GM12878 (cell line): ENCODE measurements at places on chromosomes 11 and 22.

DNA sequence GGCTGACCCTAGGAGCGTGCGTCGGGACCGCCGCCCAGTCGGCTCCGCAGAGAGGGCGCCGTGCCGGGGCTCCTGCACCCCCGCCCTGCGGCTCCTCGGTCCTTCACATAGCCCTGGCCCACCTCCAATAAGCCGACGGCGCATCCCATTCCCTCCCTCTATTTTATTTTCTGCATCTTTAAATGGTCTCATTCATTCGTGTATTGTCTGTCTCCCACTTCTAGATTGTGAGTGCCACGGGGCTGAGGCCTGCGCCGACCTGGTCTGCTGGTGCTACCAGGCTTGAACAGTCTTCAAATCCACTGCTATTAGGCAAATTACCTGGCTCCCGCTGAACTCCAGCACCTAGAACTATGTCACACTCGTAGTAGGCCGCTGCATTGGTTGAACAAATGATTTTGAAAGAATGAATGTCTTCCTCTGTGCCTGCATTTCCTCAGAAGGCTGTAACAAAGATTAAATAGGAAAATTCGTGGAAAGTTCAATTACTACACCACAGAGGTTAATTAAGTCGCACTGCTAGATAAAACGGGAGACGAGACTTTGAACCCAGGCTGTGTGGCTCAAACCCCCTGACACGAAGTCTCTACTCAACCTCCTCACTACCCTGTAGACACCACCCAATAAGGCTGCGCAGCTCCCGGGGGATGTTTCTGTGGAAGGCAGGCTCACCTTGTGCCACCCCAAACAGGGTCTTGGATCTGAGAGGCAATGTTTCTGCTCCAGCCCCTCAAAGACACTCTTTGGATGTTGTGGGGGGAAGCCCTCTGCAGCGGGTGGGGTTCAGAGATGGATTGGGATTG, 1.2 kb upstream of the PPP1R14B start:
- no peak for DNase-seq

GRCh38 chr22:24115247-24116207, 65.8 kb upstream of the SUSD2 start:
- no peak for DNase-seq

DNA sequence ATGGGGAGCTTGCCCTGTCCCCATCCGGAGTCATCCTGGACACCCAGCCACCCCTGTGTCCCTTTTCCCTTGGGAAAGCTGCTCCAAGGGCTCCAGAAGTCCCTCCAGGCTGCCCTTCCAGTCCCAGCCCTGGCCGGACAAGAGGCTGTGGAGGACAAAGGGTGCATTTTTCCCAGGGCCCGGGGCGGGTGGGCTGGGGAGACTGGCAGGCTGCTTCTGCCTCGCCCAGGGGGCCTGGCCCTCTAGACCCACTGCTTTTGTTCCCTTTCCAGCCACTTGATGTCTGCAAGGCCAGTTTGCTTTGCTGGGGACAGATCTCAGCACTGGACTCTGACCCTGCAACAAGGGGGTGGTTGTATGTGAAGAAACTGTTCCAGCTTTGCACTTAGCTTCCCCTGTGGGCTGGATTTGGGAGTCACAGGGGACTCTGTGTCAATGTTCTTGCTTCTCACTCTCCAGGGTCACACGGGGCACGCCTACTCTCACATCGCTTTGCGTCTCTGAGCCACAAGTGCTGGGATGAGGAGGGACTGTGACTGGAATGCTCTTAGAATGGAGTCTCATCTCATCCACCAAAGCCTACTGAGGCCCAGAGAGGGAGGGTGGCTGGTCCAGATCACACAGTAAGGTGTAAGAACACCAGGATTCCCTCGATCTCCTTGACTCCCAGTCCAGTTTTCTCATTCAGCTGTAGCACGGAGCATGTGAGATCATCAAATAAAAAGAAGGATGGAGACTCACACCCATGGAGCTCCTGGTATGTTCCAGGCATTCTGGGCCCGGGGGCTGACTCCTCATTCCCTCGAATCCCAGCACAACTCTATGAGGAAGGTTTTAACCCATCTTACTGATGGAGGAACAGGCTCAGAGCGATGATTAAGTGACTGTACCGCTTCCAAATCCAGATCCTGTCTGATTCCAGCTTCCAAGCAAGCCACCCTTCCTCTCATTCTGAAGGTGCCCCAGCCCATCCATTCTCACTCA, 59.9 kb downstream of the FBXO7 start:
- DNase-seq, result no peak

DNA sequence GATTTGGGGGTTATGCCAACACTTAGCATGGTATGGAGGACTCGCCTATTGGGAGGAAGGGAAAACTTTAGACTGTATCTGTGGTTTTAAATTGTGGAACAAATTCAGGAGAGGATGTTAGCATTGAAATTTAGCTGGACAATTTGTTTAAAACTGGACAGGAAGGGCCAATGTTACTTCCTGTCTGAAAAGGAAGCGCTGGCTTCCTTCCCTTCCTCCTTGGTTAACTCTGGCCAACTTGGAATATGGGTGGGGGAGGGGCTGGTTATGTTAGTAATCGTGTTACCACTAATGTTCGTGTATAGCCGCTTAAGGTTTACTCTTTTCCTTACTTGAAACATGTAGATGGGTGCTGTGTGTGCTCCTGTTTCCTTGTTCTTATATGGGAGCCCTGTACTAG, 13.9 kb downstream of the CTNND1 start:
- no peak for DNase-seq

- DNase-seq, result no peak
Observed at GRCh38 chr22:17919276-17920144, 104.9 kb downstream of the MICAL3 start.

- DNase-seq, result no peak
Observed at GRCh38 chr11:61437496-61437895, 7.6 kb downstream of the SDHAF2 start.

- peak; percentile 25 for DNase-seq
Observed at GRCh38 chr22:40817737-40818136, 1.4 kb downstream of the SLC25A17 start.

DNA sequence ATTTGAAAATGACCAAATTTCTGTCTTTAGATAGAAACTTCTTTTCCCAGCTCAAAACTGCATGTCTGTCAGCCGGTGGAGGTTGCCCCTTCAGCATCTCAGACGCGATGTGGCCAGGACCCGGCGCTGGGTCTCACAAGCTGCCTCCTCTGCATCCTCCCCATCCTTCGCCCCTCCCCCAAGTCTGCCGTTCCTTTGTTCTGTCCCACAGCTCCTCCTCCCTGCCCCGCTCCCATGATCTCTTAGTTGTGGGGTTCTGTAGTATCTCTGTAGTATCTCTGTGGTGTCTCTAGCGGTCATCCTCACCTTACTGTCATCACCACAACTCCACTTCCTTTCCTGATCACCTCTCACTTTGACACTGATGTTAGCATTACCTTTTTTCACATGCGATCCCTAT, 49.9 kb downstream of the TRAF6 start:
- DNase-seq, result no peak

GRCh38 chr22:32331236-32331917, 26.3 kb upstream of the RFPL3 start:
- no peak for DNase-seq

- DNase-seq, result no peak
Observed at GRCh38 chr11:115645631-115646317, 141.6 kb upstream of the CADM1 start.

DNA sequence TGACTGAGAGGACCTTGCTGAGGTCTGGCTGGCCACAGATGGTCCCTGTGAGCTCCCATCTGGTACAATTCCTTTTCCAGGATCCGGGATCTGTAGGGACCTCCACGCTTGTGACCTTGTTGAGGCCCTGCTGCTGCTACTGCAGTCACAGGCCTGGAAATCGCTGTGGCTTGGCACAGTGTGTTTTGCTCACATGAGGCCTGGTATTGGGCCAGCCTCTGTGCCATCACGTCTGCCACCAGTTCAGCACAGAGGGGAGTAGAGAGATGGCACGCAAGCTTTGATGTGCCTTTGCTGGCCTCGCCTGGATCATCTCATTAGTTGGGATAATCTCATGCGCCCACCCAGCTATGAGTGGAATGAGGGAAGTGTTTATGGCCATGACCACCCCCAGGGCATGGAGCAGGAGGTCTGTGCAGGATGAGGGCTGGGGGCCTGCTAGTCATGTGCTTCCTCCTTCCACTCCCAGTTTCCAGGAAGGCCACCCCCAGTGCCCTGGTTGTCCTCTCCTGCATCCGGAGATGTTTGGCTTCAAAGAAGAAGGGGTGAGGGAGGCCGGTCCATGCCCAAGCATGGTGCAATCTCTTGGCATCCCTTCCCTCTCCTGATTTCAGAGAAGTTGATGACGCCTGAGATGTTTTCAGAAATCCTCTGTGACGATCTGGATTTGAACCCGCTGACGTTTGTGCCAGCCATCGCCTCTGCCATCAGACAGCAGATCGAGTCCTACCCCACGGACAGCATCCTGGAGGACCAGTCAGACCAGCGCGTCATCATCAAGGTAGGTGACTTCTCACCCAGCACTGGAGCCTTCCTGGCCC, 22.4 kb downstream of the DERL3 start:
- no peak for DNase-seq

DNA sequence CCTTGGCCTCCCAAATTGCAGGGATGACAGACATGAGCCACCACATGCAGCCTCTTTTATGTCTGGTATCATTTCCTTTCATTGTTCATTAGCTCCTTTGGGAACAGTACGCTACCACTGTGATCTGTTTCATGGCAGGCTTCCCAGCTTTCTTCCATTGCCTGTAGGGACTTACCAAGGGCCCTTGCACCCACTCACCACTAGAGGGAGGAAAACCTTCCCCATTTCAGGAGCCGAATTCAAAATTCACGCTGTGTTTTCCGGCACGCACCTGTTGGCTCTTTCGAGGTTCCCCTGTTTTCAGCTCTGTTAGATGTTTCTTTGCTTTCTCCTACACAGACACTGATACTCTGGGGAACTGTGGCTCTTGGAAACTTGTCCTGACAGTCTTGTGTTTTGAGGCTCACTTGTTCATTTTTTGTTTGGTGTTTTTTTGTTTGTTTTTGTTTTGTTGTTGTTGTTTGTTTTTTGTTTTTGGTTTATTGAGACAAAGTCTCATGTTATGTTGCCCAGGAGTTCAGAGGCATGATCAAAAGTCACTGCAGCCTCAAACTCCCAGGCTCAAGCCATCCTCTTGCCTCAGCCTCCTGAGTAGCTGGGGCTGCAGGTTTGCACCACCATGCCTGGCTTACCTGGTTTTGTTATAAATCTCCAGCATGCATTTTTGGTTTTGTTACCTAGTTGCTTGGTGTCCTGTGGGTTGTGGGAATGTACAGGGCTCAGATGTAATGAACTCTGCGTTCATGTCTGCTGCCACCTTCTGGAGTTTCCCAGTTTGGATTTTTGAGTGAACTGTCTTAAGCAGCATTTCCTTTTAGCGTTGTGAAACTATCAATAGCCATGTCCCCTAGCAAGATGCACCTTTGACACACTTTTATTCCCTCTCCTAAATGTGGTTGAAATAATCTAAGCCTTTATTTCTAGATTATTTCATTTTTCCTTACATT, 2.3 kb downstream of the KRTAP5-11 start:
- DNase-seq, result no peak

GRCh38 chr11:8099291-8099899, 18.4 kb downstream of the TUB start:
- DNase-seq, result no peak

- DNase-seq, result no peak
Observed at GRCh38 chr22:40202225-40202944, 24.7 kb downstream of the TNRC6B start.

DNA sequence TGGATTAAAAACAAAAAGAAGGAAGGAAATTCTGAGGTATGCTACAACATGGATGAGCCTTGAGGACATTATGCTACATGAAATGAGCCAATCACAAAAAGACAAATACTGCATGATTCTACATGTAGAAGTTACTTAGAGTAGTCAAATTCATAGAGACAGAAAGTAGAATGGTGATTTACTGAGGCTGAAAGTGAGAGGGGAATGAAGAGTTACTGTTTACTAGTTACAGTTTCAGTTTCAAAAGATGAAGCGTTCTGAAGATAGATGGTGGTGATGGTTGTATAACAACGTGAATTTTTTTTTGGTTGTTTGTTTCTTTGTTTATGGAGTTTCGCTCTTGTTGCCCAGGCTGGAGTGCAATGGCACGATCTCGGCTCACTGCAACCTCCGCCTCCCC, 9.5 kb downstream of the OR5P2 start:
- DNase-seq, result no peak

GRCh38 chr11:65473278-65473860, 25.5 kb upstream of the MALAT1 start:
- DNase-seq, result no peak

DNA sequence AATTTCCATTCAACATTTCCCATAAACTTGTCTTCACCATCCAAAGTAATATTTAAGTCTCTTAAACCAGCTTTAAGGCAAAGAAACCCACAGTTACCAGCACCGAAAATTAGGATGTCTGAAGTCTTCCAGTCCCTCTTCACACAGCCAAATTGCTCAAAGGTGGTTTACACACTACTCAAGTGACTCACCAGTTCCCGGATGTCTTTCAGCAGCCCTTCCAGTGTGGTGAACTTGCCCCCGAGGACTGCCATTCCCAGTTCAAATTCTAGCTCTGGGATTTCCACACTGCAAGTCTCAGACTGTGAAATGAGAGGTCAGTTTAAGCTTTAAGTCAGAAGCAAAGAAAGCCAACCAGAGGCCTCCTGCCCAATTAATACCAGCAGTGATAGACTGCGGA, 5.1 kb downstream of the ZPR1 start:
- DNase-seq, result no peak

GRCh38 chr11:33452836-33453624, 195.8 kb downstream of the HIPK3 start:
- no peak for DNase-seq

DNA sequence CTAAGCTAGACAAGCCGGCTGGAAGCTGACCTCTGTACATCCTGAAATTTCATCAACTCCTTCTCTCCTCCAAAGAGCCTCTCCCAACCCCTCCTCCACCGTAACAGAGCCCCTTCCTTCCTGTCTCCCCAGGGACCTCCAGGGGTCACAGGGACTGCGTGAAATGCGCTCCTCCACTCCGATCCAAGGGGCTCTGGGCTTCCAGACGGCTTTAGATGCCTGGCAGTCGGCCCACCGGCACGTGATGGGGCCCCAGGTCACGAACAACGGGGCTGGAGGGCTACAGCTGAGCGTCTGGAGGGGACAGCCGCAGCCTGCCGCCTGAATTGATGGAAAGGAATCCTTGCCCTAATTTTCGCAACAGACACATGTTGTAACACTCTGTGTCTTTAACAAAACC, 264.1 kb downstream of the MN1 start:
- no peak for DNase-seq

- no peak for DNase-seq
Observed at GRCh38 chr11:26651916-26652315, 69.9 kb downstream of the SLC5A12 start.

GRCh38 chr22:26981111-26981510, 323.7 kb downstream of the MIAT start:
- no peak for DNase-seq

GRCh38 chr22:36144886-36145541, 15.5 kb downstream of the APOL3 start:
- DNase-seq, result no peak

DNA sequence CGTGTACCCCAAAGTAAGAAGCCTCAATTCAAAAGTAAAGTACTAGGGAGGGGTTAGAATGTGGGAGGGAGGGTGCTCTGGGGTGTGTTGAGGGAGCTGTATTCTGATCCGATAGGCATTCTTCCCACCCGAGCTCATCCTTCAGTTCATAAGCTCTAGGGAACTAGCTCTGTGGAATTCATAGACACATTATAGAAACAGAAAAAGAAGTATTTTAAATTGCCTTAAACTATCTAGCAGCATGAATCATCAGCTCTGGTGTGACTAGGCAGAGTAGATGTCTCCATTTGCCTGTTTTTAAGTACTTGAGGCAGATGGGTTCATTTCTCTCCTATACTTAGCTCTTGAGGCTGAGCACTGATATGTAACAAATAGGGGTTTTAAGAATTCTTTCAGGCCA, 7.3 kb upstream of the SGSM3 start:
- no peak for DNase-seq
